ENCODE measurements at places on chromosomes 16 and 17.
A peak's percentile ranks its signal among the peaks of the same experiment; 100 is the strongest.

GRCh38 chr17:82551779-82552457 is 32.4 kb downstream of the FOXK2 start:
- peak; percentile 76 for DNase-seq

- DNase-seq = no peak
Observed at GRCh38 chr16:90081606-90081970, 4.5 kb upstream of the PRDM7 start.

DNA sequence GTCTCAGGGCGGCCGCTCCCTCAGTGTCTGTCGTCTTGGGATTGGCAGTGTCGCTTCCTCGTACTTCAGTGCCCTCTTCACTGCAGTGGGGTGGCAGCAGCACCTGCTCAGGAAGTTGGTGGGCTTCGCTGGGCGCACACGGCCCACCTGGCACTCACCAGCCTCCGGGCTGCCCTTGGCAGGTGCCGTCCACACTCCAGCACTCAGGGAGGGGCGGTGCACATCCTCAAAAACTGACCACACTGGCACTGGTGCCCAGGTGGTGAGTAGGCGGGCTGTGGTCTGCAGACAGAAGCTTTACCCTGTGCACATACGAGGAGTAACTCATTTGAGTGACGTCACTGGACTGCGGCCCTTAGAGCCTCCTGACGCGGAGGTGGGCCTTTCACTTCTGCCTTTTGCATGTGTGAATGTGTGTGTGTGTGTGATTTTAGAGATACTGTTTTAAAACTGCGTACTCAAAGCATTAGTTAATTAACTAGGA is 94.6 kb downstream of the BANP start:
- DNase-seq = no peak

DNA sequence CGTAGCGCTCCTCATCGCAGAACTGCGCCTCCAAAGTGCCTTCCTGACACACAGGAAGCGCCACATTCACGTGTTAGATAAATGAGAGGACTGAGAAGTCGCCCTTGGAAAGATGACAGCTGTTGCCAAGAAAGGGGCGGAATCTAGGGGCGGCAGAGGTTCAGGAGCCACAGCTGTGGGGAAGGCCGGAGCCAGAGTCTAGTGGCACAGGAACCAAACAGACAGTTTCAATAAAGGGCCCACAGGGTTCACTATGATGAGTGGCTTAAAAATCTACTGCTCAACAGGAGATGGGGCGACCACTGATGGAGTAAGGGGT is 4.7 kb downstream of the FLCN start:
- DNase-seq = no peak

- no peak for DNase-seq
Observed at GRCh38 chr16:1581804-1582203, 30.1 kb downstream of the IFT140 start.

- DNase-seq = no peak
Observed at GRCh38 chr17:68006797-68007196, 10.5 kb upstream of the C17orf58 start.

- peak; percentile 82 for DNase-seq
Observed at GRCh38 chr17:27760069-27760885, 40.1 kb downstream of the NOS2 start.

DNA sequence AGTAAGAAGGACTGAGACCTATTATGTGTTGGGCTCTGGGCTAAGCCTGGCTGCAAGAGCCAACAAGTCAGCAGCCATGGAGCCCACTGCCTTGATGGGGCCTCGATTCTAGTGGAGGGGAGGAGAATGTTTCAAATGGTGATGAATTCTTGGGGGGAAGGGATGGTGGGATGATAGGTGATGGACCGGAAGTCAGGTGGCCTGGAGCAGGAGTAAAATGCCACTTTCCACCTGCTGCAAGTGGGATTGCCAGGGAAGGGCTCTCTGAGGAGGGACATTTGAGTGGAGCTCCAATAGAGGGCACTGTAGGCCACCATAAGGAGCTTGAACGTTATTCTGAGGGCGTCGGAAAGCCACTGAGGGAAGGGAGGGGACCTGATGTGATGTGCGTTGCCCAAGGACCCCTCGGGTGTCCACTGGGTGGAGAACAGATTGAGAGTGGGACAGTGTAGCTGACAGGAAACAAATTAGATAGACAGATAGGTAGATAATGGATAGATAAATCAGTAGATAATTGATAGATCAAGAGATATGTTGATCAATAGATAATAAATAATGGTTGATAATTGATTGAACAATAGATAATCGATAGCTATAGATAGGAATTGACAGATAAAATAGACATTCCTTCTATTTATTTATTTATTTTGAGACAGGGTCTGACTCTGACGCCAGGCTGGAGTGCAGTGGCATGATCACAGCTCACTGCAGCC is 18.2 kb upstream of the NXPH3 start:
- peak; percentile 30 for DNase-seq

GRCh38 chr17:15109608-15110007 is 155.5 kb downstream of the PMP22 start:
- no peak for DNase-seq

- no peak for DNase-seq
Observed at GRCh38 chr16:83200005-83200779, 573.4 kb downstream of the CDH13 start.

DNA sequence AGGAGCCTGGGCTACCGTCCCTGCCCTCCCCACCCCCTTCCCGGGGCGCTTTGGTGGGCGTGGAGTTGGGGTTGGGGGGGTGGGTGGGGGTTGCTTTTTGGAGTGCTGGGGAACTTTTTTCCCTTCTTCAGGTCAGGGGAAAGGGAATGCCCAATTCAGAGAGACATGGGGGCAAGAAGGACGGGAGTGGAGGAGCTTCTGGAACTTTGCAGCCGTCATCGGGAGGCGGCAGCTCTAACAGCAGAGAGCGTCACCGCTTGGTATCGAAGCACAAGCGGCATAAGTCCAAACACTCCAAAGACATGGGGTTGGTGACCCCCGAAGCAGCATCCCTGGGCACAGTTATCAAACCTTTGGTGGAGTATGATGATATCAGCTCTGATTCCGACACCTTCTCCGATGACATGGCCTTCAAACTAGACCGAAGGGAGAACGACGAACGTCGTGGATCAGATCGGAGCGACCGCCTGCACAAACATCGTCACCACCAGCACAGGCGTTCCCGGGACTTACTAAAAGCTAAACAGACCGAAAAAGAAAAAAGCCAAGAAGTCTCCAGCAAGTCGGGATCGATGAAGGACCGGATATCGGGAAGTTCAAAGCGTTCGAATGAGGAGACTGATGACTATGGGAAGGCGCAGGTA is 762 bp downstream of the CDK12 start:
- no peak for DNase-seq

DNA sequence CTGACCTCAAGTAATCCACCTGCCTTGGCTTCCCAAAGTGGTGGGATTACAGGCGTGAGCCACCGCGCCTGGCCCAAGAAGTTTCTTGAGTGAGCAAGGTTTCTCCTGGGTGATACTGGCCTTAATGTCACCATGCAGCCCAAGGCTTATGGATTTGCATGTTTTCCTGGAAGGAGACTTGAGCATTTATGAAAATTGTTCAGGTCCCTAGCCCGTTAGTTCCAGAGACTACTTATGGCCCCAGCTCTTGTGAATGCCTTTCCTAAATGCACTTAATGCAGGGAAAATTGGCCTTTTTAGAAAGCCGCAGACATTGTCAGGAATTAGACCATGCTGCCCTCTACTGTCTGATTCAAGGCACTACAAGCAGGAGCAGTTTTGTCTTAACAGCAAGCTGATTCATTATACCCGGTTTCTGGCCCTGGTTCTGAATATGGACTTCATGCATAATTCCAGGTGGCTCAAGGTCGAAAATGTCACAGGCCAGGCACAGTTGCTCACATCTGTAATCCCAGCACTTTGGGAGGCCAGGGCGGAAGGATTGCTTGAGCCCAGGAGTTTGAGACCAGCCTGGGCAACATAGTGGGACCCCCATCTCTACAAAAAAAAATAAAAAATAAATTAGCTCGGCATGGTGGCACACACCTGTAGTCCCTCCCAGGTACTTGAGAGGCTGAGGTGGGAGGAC is 91.3 kb downstream of the SNX29 start:
- DNase-seq = no peak

GRCh38 chr16:1906846-1907165 is 11.4 kb downstream of the HS3ST6 start:
- DNase-seq = no peak

DNA sequence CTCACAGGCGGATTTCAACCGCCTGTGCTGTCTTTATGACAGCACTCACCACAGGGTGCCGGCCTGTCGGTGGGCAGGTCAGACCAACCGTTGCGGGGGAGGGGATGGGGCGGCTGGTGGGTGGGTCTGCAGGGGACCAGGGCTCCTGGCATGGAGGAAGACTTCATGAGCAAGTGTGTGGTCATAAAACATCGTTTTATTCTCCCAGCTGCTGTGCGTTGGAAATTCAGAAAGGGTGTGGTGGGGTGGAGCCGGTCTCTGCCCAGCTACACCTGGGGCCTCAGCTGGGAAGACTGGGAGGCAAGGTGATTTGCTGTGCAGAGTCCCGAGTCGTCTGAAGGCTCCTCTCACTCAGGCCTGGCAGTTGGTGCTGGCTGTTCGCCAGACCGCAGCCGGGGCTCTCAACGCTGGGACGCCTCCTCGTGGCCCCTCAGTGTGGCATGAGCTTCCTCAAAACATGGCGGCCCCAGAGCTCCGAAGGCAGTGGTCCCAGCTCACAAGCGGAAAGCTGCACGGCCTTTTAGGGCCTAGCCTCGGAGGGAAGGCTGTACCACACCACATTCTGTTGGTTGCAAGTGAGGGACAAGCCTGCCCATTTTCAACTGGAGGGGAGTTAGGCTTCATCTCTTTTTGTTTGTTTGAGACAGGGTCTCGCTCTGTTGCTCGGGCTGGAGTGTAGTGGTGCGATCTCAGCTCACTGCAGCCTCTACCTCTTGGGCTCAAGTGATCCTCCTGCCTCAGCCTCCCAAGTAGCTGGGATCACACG is 45.8 kb upstream of the GSE1 start:
- DNase-seq = no peak

DNA sequence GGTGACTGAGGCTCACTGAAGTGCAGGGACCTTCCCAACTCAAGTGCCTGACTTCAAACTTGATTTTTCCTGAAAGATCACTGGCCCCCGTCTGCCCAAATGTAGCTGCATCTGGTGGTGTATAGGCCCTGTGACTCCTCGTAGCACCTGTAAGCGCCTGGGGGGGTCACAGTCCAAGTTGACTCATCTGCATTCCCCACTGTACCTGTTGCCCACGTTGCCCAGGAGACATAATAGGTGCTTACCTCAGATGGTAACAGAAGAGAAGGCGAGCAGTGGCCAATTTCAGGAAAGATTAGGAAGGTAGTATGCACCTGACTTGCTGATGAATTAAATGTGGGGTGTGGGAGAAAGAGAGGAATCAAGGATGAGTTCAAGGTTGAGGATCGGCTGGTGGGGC is 44.1 kb upstream of the EMP2 start:
- DNase-seq = no peak

GRCh38 chr16:19406891-19407491 is 10.7 kb upstream of the TMC5 start:
- no peak for DNase-seq

DNA sequence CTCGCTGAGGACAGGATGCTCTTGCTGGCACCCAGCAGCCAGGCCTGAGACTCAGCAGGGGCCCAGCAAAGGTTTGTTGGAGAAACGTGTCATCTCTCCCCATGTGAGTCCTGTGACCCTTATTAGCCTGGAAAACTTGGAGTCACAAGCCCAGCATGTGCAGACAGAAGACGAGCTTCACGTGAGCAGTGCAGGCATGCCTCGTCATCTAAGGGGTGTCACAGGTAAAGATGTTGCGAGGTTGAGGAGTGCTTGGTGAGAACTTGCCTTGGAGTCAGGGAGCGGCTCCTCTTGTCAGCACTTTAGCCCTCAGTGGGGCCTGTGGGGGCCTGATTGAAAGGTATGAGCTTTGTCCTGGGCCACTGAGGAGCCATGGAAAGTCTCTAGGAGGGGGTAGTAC is 2.1 kb upstream of the CTRL start:
- DNase-seq = no peak
